Activated naive CD8-positive, alpha-beta T cell treated with anti-CD3 and anti-CD28 coated beads for 36 hours (primary cell): ENCODE measurements at places on chromosomes 11 and 22. TPM values are rescaled to one million over a fixed set of nuclear protein-coding genes. Genes with fewer than 3 reads are reported as not detected.

GRCh38 chr22:37547251-37547741 is 13.0 kb upstream of the CDC42EP1 start:
- H3K36me3 ChIP-seq: no peaks in the 10 kb centered on the region
- H3K27ac ChIP-seq: no peak overlapping the region
- no peak for DNase-seq
- peaks cover 23% of the 10 kb centered on the region for H3K27me3 ChIP-seq
- no peak overlapping the region for H3K4me3 ChIP-seq

DNA sequence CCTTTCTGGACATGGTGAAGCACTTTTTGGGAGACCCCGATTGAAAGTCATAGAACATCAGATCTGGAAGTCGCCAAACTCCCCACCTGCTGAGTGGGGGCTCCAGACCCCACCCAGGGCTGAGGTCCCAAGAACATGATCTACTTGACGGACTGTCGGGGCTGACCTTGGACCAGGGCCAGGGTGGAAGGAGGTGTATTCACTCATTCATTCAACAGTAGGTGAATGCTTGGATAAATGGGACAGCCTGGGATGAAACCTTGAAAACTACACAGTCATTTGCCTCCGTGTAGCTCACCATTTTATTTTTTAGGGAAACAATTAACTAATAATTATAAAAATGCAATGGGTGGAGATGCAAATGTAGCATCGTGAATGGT is 629.0 kb downstream of the BRD1 start:
- no peaks in the 10 kb centered on the region for H3K4me1 ChIP-seq
- no peaks in the 10 kb centered on the region for H3K36me3 ChIP-seq
- H3K27me3 ChIP-seq: peaks cover 16% of the 10 kb centered on the region
- no peak overlapping the region for H3K4me3 ChIP-seq

GRCh38 chr22:19368876-19369275 is 62.7 kb downstream of the HIRA start:
- H3K27me3 ChIP-seq: no peaks in the 10 kb centered on the region
- H3K27ac ChIP-seq: no peak overlapping the region

- H3K36me3 ChIP-seq: no peaks in the 10 kb centered on the region
- DNase-seq: no peak
- H3K27ac ChIP-seq: no peak overlapping the region
Measured at GRCh38 chr11:84853841-84854497, 773.2 kb downstream of the DLG2 start.

The DCPS gene
- total RNA-seq: 29.3 TPM

The DLG2 gene
- total RNA-seq: 1.7 TPM

The LMNTD2 gene
- total RNA-seq: 1.3 TPM
